ENCODE measurements at places on chromosomes 4 and X. TPM values are rescaled to one million over a fixed set of nuclear protein-coding genes. Genes with fewer than 3 reads are reported as not detected.

IL2RG gene
- total RNA-seq, result 0.45 TPM

NOX1 gene
- total RNA-seq, result not detected

GRCh38 chrX:3370656-3371055, 24.2 kb upstream of the MXRA5 start:
- no peak for DNase-seq

- no peak for DNase-seq
These were observed 99.1 kb downstream of the FRYL start for GRCh38 chr4:48680848-48681568.

- no peak for DNase-seq
These were observed 646.4 kb downstream of the IL1RAPL1 start for GRCh38 chrX:29233592-29234183.

DNA sequence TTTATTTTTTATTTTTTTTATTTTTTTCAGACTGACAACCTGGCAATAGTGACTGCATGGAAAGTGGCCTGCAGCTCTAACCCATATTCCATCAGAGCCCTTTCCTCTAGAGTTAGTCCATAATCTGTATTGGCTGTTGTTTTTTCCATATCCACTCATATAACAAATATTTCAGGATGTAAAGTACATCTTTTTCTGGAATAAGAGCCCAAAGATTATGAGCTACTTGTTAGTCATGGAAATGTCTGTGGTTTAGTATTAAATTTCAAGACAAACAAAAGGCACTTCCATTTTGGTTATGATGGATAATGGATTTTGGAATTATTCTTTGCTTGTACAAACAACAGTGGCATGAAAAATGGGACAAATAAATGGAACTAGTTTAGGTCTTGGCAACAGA, 296.0 kb upstream of the HS3ST1 start:
- DNase-seq, result no peak

GRCh38 chr4:105389167-105389566, 84.7 kb downstream of the PPA2 start:
- no peak for DNase-seq
